ENCODE measurements at places on chromosomes 12 and 14. TPM values are rescaled to one million over a fixed set of nuclear protein-coding genes. Genes with fewer than 3 reads are reported as not detected.
A peak's percentile ranks its signal among the peaks of the same experiment; 100 is the strongest.

- H3K4me3 ChIP-seq, result no peak overlapping the region
- no peaks in the 10 kb centered on the region for H3K4me1 ChIP-seq
- DNase-seq, result no peak
- no peaks in the 10 kb centered on the region for H3K36me3 ChIP-seq
Measured at GRCh38 chr14:47044841-47045240, 393.3 kb upstream of the RPL10L start.

GRCh38 chr12:90519285-90519684 is 435.7 kb downstream of the CCER1 start:
- H3K4me3 ChIP-seq, result no peak overlapping the region
- H3K27ac ChIP-seq, result no peak overlapping the region
- no peaks in the 10 kb centered on the region for H3K36me3 ChIP-seq
- no peaks in the 10 kb centered on the region for H3K27me3 ChIP-seq
- no peak for DNase-seq

- no peaks in the 10 kb centered on the region for H3K36me3 ChIP-seq
- no peaks in the 10 kb centered on the region for H3K27me3 ChIP-seq
- H3K4me1 ChIP-seq, result peaks cover 6% of the 10 kb centered on the region
- no peak for DNase-seq
- no peak overlapping the region for H3K27ac ChIP-seq
- no peak overlapping the region for H3K4me3 ChIP-seq
Measured at GRCh38 chr14:100436745-100437406, 113.7 kb downstream of the SLC25A47 start.

DNA sequence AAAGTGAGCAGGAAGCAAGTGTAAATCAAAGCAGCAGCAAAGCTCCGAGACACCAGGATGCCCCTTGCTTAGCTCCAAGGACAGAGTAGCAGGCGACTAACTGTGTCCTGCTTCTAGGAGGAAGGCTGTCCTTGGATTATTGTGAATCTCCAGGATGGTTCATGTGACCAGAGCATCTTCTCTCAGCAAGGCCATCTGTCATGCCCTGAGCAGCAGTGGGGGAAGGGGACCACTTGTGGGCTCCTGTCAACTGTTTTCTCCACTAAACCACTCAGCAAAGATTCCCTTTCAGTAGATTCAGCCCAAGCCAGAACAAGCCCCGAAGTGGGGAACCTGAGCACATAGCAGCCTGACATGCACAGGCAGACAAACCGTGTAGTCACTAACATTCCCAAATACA is 19.4 kb downstream of the MAP3K9 start:
- H3K4me1 ChIP-seq, result no peaks in the 10 kb centered on the region
- no peaks in the 10 kb centered on the region for H3K36me3 ChIP-seq
- H3K27me3 ChIP-seq, result no peaks in the 10 kb centered on the region
- no peak overlapping the region for H3K4me3 ChIP-seq

DNA sequence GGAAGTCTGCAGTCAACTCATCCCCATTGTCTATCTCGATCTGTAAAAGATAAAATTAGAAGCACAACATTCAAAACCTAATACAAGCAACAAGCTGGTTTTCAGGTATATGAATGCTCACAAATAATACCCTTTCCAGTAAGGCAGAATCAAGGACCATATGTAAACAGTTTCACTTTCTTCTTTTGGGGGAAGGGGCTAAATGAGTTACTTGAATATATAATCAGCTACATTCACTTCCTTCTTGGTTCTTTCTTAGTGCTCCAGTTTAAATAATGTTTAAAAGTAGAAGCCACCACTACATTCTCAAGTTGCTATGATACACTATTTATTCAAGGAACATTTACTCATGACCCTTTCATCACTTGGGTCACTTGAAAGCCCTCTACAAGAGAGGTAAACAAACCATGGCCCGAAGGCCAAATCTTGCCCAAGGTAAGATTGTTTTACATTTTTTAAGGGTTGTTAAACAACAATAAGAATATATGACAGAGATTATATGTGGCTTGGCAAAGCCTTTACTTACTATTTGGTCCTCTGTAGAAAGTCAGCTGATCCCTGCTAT is 10.3 kb downstream of the TWF1 start:
- no peaks in the 10 kb centered on the region for H3K36me3 ChIP-seq
- no peaks in the 10 kb centered on the region for H3K27me3 ChIP-seq
- no peak for DNase-seq
- H3K4me1 ChIP-seq, result no peaks in the 10 kb centered on the region
- no peak overlapping the region for H3K4me3 ChIP-seq

- H3K36me3 ChIP-seq, result no peaks in the 10 kb centered on the region
- no peak overlapping the region for H3K27ac ChIP-seq
- DNase-seq, result no peak
- no peak overlapping the region for H3K4me3 ChIP-seq
- no peaks in the 10 kb centered on the region for H3K27me3 ChIP-seq
- H3K4me1 ChIP-seq, result no peaks in the 10 kb centered on the region
Measured at GRCh38 chr12:132312516-132312915, 16.9 kb downstream of the GALNT9 start.

GRCh38 chr12:95940514-95940913 is 1.9 kb downstream of the CCDC38 start:
- H3K36me3 ChIP-seq, result no peaks in the 10 kb centered on the region
- H3K27me3 ChIP-seq, result no peaks in the 10 kb centered on the region
- DNase-seq, result no peak
- H3K4me1 ChIP-seq, result no peaks in the 10 kb centered on the region
- H3K27ac ChIP-seq, result no peak overlapping the region

DNA sequence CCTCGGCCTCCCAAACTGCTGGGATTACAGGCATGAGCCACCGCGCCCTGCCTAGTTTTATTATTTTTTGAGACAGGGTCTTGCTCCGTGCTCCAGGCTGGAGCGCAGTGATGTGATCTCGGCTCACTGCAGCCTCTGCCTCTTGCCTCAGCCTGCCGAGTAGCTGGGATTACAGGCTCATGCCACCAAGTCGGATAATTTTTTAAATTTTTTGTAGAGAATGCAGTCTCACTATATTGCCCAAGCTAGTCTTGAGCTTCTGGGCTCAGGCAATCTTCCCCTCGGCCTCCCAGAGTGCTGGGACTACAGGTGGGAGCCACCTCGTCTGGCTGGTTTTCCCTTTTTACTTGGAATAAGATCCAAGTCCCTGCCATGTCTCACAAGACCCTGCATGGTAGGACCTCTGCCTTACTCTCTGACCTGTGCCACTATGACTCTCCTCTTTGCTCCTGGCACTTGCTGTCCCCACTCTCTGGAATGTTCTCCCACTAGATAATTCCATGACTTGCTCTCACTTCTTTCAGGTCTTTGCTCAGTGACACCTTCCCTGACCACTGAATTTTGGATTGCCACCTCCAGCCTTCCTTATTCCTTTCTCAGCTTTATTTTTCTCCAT is 7.7 kb upstream of the RARG start:
- no peak overlapping the region for H3K4me3 ChIP-seq
- no peak overlapping the region for H3K27ac ChIP-seq
- H3K36me3 ChIP-seq, result no peaks in the 10 kb centered on the region

- no peak for DNase-seq
- H3K4me3 ChIP-seq, result no peak overlapping the region
- no peaks in the 10 kb centered on the region for H3K27me3 ChIP-seq
Measured at GRCh38 chr12:104291867-104292524, 11.5 kb upstream of the EID3 start.

DNA sequence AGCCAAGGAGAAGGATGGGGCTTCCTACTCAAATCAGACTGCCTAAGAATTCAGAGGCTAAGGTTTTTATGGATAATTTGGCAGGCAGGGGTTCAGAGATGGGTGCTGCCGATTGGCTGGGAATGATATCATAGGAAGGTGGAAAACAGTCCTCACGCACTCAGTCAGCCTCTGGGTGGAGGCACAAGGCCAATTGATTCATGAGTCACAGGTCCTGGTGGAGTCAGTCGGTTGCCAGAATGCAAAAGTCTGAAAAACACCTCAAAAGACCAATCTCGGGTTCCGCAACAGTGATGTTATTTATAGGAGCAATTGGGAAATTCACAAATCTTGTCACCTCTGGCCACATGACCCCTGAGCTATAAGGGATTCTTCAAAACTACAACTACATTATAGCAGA is 105.5 kb downstream of the GXYLT1 start:
- no peaks in the 10 kb centered on the region for H3K27me3 ChIP-seq
- H3K36me3 ChIP-seq, result no peaks in the 10 kb centered on the region
- no peak overlapping the region for H3K27ac ChIP-seq
- H3K4me1 ChIP-seq, result no peaks in the 10 kb centered on the region
- H3K4me3 ChIP-seq, result no peak overlapping the region

DNA sequence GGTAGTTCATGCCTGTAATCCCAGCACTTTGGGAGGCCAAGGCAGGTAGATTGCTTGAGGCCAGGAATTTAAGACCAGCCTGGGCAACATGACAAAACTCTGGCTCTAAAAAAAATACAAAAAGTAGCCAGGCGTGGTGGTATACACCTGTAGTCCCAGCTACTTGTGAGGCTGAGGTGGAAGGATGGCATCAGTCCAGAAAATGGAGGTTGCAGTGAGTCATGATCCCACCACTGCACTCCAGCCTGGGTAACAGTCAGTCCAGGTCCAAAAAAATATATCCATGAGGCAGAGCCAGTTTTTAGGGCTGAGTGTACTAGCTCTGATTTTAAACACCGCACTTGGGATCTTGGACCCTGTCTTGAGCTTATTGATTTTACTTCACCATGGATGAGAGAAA is 30.6 kb upstream of the FICD start:
- H3K27ac ChIP-seq, result no peak overlapping the region
- DNase-seq, result no peak
- no peaks in the 10 kb centered on the region for H3K27me3 ChIP-seq
- H3K4me1 ChIP-seq, result no peaks in the 10 kb centered on the region
- H3K36me3 ChIP-seq, result no peaks in the 10 kb centered on the region

DNA sequence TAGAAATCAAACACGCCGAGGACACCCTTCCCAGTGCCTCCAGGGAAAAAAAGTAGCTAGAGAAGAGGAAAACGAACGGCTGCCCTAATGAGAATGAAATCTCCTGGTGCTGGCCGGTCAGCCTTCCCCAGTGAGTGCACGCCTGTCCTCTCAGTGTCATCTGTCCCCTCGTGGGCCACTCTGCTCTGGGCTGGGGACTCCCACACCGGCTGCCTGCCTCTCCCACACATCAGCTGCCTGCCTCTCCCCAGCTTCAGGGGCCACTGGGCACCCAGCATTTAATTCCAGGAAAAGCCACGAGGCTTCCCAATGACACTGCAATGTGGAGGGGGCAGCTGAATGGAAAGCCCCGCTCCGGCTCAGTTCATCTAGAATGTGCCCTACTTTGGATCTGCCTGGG is 59.0 kb downstream of the CCDC85C start:
- H3K27me3 ChIP-seq, result no peaks in the 10 kb centered on the region
- H3K4me1 ChIP-seq, result peaks cover 5% of the 10 kb centered on the region
- no peak overlapping the region for H3K27ac ChIP-seq
- H3K36me3 ChIP-seq, result no peaks in the 10 kb centered on the region
- H3K4me3 ChIP-seq, result no peak overlapping the region
- DNase-seq, result no peak

DNA sequence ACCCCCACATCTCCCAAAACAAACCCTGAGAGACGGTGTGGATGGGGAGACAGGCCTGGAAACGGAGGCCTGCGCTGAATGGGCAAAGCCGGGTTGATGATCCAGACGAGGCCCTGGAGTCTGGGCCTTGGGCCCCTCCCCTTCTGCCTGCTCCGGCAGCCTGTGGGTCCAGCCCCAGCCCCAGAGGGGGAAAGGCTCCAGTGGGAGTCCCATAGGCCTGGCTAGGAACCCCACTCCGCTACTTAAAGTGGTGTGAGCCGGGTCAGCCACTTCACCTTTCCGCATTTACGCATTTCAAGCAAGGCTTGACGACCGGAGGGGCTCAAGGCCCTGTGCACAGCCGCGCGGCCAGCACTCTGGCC is 695 bp upstream of the TNFAIP2 start:
- no peaks in the 10 kb centered on the region for H3K36me3 ChIP-seq
- peaks cover 20% of the 10 kb centered on the region for H3K4me1 ChIP-seq
- H3K4me3 ChIP-seq, result peak overlapping the region; percentile 40
- H3K27me3 ChIP-seq, result no peaks in the 10 kb centered on the region
- peak; percentile 52 for DNase-seq

DNA sequence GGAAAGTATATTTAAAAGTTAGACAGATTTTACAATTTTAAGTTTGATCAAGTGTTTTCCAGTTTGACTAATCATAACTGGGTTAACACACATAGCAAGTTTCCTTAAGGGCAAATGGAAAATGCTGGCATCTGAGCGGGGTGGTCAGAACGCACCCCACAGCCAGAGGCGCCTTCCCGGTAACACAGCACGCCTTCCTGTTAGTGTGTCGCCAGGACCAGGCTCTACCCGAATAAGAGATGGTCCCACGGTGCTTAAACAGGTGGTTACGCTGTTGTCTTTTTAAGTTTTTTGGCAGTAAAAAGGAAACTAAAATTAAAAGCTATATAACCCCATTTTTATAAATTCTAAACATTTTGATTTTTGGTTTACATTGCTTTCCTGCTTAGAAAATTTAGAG is 28.0 kb downstream of the BDKRB1 start:
- no peaks in the 10 kb centered on the region for H3K4me1 ChIP-seq
- H3K27ac ChIP-seq, result no peak overlapping the region
- H3K36me3 ChIP-seq, result no peaks in the 10 kb centered on the region
- H3K27me3 ChIP-seq, result no peaks in the 10 kb centered on the region
- no peak for DNase-seq

DNA sequence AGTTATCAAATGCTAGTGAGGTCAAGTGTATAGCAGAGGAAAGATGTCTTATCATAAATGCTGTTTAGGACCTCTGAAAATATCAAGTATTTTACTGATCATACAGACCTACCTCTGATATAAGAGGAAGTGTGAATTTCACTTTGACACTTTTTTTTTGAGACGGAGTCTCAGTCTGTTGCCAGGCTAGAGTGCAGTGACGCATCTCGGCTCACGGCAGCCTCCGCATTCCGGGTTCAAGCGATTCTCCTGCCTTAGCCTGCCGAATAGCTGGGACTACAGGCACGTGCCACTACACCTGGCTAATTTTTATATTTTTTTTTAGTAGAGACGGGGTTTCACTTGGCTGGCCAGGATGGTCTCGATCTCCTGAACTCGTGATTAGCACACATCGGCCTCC is 55.1 kb upstream of the PIK3C2G start:
- H3K36me3 ChIP-seq, result no peaks in the 10 kb centered on the region
- DNase-seq, result no peak
- no peak overlapping the region for H3K27ac ChIP-seq
- no peaks in the 10 kb centered on the region for H3K27me3 ChIP-seq

DPF3 gene
- total RNA-seq, result 24.6 TPM

SPPL3 gene
- 65.4 TPM for total RNA-seq

SAMD4A gene
- total RNA-seq, result 9.2 TPM

HOXC6 gene
- 29.6 TPM for total RNA-seq

HVCN1 gene
- total RNA-seq, result 14.5 TPM

EEF1AKMT3 gene
- total RNA-seq, result 13.3 TPM

BLTP3B gene
- 23.1 TPM for total RNA-seq
